ENCODE measurements at places on chromosomes 13 and 19.
A peak's percentile ranks its signal among the peaks of the same experiment; 100 is the strongest.

DNA sequence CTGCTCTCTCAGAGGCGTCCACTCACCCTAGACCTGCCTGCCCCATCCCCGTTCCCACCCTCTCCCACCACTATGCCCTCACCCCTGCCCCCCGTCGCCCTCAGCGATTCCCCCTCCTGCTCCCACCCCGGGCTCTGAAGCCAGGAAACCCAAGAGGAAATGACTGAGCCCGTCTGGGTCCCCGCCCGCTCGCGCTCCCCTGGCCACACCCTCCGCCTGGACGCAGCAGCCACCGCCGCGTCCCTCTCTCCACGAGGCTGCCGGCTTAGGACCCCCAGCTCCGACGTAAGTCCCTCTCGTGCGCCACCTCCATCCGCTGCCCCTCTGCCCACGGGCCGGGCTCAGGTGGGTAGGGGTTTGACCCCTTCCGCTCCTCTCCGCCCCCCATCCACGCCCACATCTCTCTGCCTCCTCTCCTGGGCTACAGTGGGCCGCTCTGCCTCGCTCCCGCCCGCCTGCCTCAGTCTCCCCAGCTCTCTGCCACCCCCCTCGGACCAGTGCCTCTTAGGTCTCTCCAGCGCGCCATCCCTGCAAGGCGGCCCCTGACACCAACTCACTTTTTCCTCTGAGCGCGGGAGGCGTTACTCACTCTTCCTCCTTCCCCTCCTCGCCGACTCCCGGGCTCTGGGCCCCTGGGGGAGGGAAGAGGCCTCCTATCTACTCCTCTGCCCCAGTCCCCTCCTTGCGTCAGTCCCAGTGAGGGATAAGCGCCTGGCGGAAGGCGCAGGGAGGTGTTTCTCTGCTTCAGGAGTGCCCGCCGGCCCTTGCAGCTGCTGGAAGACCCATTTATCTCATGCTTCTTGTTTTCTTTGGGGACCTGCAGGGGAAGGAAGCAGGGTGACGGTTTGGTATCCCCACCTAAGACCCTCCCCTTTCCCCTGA lies at the start of gene FXYD5:
Gene FXYD5 (plus strand): TSS at position 211 of the 882 bp plus-strand sequence. CDS start 816 bp downstream, outside the sequence.
- DNase-seq, result peak; percentile 21

- peak; percentile 47 for DNase-seq
Observed at GRCh38 chr13:46648166-46648607, 95.2 kb downstream of the LRCH1 start.

GRCh38 chr13:20411638-20412342 lies 113.9 kb downstream of the CRYL1 start:
- no peak for DNase-seq

GRCh38 chr19:33819880-33820781 lies 23.5 kb downstream of the KCTD15 start:
- DNase-seq, result peak; percentile 67

DNA sequence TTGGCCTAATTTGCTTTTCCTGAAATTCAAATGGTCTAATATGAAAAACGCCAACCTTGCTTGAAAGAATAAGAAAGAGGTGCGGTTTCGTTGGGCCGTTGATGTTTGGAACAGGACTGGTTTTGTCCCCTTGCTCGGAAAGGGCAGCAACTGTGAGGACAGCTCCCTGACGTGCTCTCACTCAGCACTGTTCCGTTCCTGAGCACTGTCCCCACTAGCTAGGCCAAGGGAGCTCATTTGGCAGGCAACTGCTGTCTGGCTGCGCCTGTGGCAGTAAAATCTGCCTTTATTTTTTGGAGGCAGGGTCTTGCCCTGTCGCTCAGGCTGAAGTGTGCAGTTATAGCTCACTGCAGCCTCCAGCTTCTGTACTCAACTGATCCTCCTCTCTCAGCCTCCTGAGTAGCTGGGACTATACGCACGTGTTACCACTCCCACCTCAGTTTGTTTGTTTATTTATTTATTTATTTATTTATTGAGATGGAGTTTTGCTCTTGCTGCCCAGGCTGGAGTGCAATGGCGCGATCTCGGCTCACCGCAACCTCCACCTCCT lies 4.5 kb downstream of the LDLR start:
- DNase-seq, result no peak

DNA sequence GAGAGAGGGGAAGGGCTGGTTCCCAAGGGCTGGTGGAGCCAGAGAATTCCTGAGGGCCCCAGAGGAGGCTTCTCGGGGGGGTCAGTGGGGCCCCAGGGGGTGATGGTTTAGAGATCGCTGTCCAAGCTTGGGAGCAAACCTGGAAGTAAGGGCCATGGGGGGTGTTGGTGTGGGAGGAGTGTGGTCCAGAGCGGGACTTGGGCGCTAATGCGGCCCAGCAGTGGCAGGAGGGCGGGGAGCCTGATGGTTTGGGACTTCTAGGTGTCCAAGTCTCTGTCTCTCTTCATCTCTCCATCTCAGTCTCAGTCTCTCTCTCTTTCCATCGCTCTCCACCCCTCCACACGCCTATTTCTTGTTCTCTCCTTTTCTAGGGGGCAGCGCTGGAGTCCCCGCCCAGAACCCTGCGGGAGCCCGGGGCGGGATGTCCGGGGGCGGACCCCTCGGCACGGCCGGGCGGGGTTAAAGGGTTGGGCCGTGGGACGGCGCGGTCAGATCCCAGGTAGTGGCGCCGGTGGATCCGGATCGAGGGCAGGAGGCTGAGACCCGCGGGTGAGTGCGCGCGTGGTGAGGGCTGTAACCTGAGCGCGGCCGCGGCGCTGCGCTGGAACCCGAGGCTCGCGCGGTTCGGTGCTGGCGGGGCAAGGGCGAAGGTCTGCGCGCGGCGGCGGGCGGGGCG lies at the start of gene CYP4F22:
Gene CYP4F22 (plus strand): TSS at position 491 of the 676 bp plus-strand sequence. CDS start 16,812 bp downstream, outside the sequence.
- no peak for DNase-seq

GRCh38 chr19:40768869-40769268 lies 6.5 kb upstream of the MIA start:
- no peak for DNase-seq

- no peak for DNase-seq
Observed at GRCh38 chr13:91400063-91400399, 1.6 kb downstream of the GPC5 start.

Measured in thyroid gland (tissue), 4 donors.